ENCODE measurements at places on chromosomes 16 and 17.

DNA sequence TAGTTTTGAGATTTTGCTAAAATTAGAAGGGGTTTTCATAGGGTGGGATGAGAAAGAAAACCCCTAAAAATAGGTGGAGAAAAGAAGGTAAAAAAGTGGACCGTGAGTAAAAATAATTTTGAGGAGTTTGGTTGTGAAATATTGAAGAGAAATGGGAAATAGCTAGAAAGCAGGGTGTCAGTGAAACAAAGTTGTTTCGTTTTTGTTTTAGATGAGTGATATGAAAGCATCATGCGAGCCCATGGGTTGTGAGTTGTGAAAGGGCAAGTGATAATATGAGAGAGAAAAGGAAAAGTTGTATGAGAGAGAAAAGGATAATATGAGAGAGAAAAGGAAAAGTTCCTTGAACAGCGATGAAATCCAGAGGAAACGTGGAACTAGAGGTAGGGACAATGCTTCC, 7.3 kb upstream of the SMIM36 start:
- no peak for DNase-seq

DNA sequence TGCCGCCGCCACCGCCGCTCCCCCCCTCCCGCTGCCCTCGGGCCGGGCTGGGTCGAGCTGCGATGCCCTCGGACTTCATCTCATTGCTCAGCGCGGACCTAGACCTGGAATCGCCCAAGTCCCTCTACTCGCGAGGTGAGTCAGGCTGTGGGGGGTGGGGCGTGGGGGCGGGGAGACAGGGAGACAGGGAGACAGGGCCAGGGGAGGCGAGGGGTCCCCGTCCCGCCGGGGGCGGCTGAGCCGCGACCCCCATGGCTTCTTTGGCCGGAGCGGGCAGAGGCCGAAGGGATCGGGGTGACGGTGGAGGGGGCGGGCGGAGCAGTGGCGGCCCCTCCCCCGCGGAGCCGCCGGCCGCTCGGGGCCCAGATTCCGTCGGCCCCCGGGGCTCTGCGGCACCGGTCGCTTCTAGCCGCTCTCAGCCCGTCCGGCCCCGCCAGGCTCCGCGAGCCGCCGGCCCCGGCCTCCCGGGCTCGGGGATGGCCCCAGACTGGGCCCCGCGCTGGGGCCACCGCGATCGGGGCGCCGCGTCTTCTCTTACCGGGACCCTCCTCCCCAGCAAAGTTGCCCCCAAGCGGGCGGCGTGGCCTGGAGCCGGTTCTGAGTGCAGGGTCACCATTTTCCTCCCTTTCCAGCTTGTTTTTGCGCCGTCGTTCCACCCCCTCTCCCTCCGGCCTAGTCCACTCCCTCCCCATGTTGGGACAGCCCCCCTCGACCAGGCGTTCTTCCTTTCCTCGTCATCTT, 644 bp downstream of the NFAT5 start:
- no peak for DNase-seq

DNA sequence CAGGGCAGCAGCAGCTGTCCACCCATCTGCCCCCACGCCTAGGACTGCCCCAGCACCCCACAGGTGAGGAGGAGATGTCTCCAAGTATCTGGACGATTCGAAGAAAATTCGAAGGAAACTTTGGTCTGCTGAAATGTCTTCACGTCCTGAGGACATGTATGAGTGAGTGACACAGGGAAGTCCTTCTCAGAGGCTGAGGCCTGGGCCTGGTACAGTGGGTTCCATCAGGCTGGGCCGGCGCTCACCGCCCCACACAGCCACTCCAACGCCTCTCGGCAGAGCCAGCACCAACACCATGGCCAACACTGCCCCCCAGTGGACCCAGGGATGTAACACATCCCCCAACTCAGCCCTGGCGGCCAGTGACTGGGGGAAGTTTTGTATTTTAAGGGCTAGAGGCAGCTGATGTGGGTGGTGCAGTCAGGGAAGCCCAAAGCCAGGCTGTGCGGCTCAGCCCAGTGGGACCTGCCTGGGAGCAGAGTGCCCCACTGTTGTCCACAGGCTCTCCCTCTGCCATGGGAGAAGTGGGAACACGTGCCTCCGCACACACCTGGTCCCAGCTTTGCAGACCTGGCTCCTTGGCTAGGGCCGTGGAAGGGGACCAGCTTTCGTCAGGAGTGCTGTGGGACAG, 55.8 kb upstream of the FASN start:
- peak; percentile 28 for DNase-seq

DNA sequence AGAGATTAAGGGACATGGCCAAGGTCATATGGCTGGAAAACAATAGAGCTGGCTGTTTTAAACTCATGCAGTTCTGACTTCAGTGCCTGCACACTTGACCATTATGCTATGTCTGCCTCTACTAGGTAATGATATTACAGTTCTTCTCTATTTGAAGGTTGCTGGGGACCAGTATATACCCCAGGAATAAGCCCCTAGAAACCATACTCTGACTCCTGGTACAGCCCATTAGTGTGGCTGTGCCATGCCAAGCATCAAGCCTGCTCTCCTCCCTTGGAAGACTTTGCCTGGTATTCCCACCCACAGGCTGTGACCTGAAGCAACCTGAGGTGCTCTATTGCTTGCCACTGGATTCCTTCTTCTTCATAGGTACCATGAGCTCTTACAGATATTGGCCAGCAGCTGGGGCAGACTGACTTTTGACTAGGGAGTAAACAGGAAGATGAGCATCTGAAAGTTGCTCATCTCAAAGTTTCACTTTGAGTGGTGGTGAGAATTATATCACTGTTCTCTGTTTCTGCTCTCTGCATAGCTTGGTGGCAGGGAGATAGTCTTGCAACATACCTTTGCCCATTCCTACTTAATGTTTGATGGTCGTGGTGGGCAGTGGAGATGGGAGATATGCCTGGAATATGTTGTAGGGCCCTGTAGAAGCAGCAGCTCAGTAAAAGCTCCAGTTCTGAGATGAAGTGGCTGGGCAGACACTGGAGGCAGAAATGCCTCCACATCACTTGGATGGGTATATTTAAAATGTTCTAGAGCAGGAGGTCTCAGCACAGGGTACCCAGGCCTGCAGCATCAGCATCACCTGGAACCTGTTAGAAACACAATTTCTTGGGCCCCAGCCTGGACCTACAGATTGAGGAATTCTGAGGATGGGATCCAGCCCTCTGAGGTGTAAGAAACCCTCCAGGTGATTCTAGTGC, 274.7 kb downstream of the HS3ST4 start:
- no peak for DNase-seq

GRCh38 chr16:88351491-88352101, 31.2 kb upstream of the ZNF469 start:
- no peak for DNase-seq

GRCh38 chr17:63458478-63458877, 12.4 kb upstream of the CYB561 start:
- no peak for DNase-seq

DNA sequence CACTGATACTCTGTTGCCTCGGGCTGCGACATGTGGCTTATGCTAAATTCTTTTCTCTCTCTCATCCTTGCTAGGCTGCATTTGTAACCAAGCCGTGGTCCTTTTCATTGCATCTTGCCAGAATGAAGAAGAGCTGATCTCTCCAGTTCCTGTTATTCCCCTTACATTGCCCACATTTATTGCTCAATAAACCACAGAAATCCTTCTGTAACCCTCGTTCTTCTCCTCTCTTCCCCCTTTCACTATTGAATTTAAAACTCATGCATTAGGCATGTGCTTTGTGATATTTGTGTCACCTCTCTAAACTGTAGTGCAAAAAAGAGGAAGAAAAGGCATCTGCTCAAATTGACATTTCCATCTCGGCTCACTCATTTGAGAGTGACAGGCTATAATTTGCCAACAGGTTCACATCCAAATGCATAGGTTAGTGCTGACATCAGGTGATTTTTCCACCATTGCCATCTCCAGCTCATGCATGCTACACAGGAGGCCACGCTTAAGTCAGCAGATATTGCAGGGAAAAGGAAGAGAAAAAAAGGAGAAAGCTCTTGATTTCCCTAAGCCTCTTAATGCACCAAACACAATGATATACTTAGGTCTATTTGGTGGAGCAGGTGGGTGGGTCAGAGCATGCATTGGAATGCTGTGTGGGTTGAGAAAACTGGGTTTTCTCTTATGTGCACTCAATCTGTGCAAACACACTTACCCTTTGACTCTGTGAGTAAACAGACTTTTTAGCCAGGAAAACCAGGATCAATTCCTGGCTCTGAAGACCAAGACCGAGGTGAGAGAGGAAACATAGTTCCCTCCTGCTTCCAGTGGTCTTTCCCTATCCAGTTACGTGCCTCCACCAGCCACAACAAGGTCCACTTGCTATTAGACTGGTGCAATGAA, 642.7 kb downstream of the HS3ST4 start:
- DNase-seq: no peak

DNA sequence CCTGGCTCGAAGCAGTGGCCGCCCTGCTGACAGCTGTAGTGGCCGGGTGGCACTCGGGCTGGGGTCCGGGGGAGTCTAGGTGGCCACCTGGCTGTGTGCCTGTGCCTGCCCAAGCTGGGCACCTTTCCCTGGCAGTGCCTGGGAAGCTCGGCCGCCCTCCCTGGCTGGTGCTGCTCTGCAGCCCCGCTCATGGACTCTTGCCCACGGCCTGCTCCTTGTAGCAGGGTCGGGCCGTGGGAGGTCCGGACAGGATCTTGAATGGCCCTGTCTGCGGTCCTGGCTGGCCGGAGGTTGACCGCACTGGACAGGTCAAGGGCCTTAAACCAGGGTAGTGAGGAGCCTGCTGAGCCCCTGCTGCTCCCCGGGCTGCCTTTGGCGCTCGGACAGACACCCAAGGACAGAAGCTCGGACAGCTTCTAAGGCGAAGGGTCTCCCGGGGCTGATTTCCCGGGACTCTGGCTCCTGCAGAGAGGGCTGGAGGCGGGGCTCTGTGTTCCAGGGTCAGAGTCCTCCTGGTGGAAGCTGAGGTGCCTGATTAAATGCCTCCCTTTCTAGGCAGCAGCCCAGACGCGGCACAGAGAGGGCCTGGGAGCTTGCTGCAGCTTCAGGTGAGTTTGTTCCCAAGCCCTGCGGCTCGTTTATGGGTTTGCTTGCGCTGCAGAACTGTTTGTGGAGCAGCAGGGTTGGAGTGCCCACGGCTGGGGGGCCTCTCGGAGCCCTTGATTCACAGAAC, 6.0 kb downstream of the CAPN15 start:
- DNase-seq: no peak

DNA sequence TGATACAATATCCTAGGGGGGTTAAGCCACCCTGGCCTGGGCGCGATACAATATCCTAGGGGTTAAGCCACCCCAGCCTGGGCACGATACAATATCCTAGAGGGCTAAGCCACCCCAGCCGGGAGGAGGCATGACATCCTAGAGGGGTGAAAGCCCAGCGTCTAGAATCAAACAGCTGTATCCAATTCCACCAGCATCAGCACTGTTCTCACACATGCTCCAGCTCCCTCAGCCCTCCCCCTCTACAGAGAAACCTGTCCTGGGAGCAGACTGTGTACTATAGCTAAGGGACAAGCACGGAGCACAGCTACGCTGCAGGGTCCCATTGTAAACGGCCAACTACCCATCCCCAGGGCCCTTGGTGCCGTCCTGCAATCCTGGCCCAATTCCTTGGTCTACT, 6.2 kb downstream of the GINS2 start:
- DNase-seq: no peak
